Fibroblast of skin of right biceps (primary cell): ENCODE measurements at places on chromosomes 5 and 9.

DNA sequence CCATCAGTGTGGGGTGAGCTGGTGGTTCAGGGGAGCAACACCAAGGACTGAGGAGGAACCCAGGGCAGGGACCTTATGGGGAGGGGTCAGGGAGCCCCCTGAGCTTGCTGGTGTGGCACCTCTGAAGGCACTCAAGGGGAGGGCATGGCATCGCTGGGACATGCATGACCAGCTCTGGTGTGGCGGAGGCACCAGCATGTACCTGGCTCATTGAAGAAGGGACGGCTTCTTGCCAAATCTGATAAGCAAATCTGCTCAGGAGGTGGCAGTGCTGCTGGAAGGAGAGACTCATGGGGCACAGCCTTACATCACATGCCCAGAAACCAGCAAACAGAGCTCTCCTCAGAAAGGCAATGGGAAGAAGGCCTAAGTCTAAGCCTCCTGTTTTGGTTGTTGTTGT, 421.8 kb downstream of the SEMA5A start:
- no peak for DNase-seq

- no peak for DNase-seq
These were observed 27.4 kb upstream of the GSN start for GRCh38 chr9:121240472-121241135.

GRCh38 chr5:16461782-16462181, 3.8 kb downstream of the ZNF622 start:
- peak; percentile 53 for DNase-seq

DNA sequence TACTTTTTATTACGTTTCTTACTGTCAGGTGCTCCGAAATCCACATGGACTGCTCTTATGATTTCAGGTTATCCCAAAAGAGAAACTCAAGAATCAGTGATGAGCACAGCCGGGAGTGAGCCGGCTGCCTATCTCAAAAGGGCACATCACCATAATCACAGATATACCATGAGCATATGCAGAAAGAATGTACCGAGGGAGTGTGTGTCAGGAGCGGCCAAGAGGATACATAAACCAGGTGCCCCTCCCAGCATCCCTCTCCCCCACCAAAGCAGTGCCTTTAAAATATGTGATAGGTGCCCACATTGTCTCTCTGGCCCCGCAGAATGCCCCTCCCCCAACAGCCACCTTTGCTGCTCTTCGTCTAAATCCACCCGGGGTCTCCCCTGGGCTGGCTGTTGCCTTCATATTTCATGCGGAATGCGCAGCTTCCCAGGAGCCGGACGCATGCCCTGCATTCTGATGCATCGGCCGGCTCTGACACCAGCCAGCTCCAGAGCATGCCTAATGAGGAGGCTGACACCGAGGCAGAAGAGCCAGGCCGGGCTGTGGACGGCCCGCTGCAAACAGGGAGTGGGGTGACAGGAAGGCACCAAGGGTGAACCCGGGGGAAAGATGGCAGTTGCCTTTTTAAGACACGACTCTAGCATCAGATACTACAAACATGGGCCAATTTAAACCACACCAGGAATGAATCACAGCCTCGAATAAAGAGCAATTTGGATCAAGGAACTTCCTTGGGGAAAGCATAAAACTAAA, 652.3 kb downstream of the BNC2 start:
- peak; percentile 44 for DNase-seq

- peak; percentile 76 for DNase-seq
These were observed 32.0 kb downstream of the SAR1B start for GRCh38 chr5:134600600-134600999.

DNA sequence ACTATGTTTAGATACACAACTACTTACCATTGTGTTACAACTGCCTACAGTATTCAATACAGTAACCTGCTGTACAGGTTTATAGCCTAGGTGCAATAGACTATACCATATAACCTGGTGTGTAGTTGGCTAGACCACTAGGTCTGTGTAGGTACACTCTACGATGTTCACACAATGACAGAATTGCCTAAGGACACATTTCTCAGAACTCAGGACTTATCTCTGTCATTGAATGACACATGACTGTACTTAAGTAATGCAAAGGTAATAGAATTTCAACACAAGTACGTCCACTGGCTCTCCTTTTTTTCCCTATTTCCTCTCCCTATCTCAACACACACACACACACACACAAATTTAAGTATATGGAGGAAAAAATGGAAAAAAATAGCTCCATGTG, 385.6 kb downstream of the CTNND2 start:
- DNase-seq = no peak

DNA sequence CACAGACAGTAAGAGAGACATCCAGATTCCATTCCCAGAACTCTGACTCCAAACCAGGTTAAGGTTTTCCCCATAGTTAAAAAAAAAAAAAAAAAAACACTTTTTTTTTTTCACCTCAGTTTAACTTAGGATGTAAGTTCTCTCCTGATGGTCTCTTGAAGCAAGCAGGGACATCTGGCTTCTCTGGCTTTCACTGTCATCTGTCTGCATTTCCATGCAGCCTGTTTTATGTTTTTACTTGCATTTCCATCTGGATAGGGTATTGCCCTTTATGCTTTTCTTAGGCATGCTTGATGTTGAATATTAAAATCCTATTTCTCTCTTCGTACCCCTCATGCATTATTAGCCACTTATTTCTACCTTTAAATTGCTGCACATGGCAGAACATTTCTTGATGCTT, 135.3 kb upstream of the WWC1 start:
- no peak for DNase-seq

DNA sequence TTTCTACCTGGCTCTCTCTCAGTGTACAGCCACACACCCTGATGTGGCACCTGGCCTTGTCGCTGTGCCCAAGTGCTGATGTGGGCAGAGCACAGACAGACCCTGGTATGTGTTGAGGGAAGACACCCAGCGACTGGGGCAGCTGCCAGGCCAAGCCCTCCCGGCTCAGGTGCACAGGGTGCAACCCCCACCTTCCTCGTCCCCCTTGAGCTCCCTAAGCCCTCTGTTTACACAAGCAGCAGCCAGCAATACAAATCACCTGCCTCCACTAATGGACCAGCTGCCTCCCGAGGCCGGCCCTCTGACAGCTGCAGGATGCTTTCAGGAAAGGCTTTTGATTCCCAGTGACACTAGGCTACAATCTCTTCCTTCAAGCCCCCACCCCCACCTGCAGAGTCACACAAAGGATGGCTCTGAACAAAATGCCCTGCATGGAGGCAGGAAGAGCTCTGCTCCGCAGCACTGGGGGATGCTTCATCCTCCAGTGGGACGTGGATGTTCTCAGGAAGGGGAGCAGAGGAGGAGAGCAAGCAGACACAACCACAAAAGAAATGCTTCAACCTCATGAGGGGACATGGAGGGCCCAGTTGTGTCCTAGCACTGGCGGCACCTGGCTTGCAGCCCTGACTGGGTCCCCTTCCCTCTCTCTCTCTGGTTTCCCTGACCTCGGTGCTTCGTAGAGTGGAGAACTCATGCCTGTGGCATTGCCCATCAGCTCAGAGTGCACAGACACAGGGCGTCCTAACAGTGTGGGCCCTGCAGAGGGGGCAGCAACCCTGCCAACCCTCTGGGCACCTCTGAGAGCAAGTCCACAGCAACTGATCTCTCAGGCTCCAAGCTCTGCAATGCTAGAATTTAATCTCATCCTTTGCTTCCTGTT, 140.8 kb downstream of the BARX1 start:
- no peak for DNase-seq

- no peak for DNase-seq
These were observed 39.9 kb downstream of the RHOBTB3 start for GRCh38 chr5:95770830-95771708.

DNA sequence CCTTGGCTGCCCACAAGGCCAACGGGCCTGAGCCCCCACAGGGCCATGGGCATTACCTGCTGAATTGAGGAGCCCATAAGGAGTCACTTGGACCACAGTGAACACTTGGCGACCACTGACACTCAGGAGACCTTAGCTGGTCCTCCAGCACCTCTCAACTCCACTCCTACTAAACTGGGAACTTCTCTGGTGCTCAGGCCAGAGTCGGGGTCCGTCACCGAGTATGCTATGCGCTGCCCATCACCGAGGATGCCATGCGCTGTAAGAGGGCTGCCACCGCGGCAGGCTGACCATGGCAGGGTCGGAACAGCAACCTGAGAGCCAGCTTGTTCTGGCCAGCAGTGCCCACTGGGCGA, 600 bp upstream of the SQSTM1 start:
- DNase-seq = no peak

GRCh38 chr5:122312591-122313406, 762 bp downstream of the SNCAIP start:
- peak; percentile 38 for DNase-seq

- no peak for DNase-seq
These were observed 59.9 kb downstream of the PFDN1 start for GRCh38 chr5:140242890-140243585.

- DNase-seq = no peak
These were observed 609.9 kb upstream of the ACO1 start for GRCh38 chr9:31774571-31774970.

DNA sequence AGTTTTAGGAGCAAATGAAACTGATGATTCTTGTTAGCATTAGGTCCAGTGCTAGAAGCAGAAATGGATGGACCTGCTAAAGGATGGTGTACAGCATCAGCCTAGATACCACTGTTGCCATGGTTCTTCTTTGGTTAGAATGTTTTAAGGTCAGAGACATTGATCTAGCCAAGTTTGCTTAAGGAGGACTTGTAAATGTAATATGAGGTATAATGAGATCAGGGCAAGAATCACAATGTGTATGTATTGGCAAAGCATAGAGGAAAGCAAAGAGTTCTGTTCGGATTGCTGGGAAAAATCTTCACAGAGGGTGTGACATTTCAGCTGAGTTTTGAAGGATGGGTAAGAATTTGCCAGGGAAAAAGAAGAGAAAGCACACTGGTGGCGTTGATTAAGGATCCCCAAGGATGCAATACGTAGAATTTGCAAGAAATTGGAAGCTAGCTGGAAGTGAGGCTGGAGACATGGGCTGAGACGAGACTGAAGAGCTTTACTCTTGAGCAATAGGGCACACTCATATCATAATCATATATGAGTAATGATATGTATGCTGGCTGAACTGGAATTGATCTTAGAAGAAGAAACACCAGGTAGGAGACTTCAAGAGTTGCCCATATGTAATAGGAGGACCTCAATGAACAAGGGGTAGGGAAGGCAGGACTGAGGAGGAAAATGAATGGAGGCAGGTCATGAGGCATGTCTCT, 102.0 kb downstream of the ZNF462 start:
- no peak for DNase-seq

GRCh38 chr9:26234865-26235264, 556.6 kb upstream of the TUSC1 start:
- DNase-seq = no peak

GRCh38 chr5:172771439-172772111, 580 bp upstream of the DUSP1 start:
- no peak for DNase-seq

DNA sequence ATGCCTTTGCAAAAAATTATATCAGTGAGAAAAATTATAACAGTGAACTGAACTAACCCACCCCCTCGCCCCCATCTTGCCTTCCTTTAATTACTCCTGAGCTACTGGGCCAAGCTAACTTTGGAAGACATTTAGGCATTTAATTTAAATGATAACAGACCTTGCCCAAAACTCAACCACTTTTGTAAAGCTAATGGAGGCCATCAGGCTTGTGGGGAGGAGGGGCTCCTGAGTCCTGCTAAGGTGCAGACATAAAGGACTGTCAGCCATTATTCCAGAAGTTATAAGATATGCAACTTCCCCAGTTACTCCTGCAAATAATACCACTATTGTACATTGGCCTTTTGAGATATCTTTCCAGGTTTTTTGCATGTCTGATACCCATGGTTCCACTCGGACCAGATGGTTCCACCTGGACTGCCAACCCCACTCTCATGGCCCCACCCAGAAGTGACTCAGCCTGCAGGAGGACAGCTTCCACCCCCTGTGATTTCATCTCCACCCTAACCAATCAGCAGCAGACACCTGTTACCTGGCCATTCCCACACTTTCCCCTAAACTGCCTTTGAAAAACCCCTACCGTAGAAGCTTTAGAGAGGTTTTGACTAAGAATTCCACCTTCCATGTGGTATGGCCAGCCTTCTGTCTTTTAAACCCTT, 805.4 kb upstream of the CDH6 start:
- DNase-seq = no peak

GRCh38 chr5:18967637-18968036, 1020.4 kb downstream of the CDH18 start:
- no peak for DNase-seq

DNA sequence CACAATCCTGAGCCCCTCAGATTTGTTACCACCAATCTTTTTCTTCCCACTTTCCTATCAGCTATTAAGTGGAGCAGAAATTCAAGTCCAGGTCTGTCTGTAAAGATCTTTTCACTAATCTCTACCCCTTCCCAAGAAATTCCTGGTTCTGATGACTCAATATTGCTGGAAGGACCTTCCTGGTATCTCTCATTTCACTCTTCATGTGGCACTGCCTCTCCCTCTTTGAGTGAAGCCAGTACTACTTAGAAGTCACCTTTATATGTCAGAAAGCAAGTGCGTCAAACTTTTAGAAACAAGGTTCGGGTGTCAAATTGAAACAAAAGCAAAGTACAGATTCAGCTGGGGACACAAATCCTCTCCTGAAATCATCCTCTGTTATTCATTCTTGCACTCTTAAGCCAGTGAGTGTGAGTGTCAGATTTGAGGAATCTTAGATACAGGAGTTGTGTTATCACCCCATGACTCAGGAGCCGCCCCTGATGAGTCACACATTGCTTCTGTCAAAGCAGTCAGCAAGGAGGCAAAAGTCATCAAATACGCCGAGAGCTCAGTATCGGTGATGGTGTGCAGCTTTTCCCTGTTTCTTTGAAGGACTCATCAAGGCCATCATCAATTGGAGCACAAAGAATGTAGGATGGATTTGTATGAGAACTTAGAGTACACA, 313.0 kb downstream of the CETN3 start:
- DNase-seq = peak; percentile 95

DNA sequence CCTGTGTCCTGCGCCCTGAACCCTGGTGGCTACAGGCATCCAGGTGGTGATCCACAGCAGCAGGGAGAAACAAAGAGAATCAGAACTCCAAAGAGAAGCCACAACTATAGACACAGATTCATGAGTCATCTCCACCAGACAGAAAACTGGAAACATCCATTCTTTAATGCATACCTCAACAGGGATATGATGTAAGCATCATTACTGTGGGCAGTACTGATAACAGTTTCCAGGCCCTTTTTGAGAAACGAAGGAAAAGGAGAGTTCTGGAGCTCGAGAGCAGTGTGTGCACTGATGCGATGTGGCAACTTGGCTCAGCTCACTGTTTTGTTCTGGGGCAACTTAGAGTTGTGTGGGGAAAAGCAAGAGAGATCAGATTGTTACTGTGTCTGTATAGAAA, 215.6 kb upstream of the ADAMTS16 start:
- no peak for DNase-seq

DNA sequence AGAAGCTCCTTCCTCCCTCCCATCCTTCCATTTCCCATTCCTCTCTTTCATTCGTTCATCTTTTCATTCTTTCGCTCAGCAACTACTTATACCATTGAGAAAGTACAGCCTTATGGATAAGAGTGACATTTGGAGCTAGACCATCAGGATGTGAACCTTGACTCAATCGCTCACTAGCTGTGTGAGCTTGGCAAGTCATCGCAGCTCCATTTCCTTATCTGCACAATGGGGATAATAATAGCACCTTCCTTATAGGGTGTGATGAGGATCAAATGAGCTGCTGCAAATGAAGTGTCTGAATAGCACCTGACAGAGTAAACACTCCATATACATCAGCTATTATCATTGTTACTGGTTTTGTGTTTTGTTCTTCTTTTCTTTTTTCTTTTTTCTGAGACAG, 28.1 kb upstream of the SYNPO start:
- DNase-seq = no peak
